ENCODE measurements at places on chromosomes 4 and X.

DNA sequence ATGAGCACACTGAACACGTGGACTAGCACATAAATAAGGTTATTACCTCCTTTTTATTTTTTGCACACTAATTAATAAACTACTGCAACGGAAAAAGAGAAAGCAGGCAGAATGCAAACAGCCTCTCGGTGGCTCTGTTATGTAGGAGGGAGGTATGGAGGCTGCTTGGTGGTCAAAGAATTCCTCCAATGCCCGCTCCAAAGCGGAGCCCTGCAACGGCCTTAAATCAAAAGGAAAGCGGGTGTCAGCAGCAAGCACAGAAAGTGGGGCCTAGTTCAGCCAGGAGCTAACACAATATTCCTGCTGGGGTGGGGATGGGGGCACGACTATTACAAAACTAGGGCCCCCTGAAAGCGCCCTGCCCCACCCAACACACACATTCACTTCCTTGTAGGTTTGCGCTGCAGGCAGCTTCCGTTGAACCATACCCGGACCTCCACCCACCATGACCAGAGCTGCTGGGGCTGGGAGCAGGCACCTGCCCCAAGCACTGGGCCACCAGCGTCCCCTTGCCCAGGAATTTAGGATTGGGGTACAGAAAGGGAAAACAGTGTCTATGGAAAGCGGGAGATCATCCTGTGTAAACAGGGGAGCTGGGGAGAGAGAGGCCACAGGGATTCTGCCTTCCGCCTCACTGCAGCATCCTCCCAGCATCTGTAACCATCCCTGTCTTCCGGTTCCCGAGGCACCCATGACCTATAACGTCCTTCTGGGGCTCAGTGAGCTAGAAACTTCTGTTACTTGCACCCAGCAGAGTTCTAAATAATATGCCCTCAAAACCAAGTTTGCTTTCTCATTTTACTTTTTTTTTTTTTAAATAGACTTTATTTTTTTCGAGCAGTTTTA lies 57.1 kb upstream of the DDX3X start:
- no peak for DNase-seq

DNA sequence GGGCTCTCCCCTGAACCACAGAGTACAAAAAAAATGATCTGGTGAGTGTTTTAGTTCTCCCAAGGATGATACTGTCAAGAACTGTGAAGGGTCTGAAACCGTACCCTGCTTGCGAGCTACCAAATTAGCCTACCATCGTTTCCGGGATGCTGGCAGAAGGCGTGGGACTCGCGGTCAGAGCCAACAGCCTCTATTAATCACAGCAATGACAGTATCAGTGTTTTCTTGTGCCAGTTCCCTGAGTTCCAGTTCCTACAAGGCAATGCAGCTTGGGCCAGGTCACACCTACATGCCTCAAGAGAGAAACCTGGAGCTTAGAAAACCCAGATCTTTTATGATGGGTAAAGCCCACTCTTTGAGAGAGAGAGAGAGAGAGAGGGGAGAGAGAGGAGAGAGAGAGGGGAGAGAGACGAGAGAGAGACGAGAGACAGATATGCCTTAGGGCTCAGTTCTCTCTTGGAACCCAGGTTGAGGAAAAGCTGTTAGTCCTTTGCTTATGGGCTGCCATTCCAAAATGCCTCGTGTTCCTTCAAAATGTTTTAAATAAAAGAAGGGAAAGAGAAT lies 327.8 kb downstream of the ARHGAP10 start:
- no peak for DNase-seq

GRCh38 chr4:130183096-130183495 lies 1087.1 kb downstream of the C4orf33 start:
- DNase-seq, result no peak

DNA sequence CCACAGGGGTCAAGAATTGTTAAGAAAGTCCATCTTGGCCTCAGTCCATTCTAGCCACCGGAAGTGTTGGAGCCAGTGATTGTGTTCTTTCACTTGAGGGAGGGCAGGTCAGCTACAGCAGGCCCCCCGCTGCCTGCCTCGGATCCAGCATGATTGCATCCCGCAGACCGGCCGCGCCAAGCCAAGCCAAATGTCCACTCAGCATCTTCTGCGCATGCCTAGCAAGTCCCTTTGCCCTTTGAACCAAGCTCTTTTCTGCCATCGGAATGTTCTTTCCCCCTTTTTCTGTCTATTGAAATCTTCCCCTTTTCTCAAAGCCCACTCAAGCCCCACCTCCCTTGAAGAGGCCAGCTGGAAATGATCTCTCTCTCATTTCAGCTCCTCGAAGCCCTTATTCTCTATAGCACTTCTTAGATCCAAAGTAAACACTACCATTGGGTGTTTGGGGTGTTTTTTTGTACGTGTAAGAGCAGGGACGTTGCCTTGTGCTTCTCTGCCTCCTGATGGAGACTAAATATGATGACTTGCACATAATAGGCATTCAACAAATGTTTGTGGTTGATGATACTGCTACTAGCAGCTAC lies 147.8 kb upstream of the BCOR start:
- DNase-seq, result no peak

- peak; percentile 5 for DNase-seq
These were observed 28.6 kb downstream of the TEX13A start for GRCh38 chrX:105191878-105192277.

- peak; percentile 77 for DNase-seq
These were observed 147.9 kb downstream of the LRBA start for GRCh38 chr4:150867148-150867547.

DNA sequence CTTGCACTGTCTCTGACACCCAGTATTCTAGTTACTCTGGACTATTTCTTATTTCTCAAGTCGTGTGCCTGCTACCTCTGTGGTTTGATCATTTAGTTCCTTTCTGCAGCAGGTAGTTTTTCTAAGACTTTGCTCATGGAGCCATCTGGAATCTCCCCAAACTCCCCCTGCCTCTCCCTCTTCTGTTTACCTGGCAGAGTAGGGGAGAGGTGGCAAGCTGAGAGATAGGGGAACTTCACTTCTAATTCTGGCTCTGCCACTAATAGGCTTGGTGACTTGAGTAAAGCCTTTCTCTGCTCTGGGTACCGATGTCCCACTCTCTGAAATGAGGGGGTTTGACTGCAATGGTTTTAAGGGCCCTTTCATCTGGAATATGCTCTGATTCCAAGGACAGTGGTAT lies 141.3 kb downstream of the CPEB2 start:
- no peak for DNase-seq
